ENCODE measurements at places on chromosomes 16 and 17.
A peak's percentile ranks its signal among the peaks of the same experiment; 100 is the strongest.

DNA sequence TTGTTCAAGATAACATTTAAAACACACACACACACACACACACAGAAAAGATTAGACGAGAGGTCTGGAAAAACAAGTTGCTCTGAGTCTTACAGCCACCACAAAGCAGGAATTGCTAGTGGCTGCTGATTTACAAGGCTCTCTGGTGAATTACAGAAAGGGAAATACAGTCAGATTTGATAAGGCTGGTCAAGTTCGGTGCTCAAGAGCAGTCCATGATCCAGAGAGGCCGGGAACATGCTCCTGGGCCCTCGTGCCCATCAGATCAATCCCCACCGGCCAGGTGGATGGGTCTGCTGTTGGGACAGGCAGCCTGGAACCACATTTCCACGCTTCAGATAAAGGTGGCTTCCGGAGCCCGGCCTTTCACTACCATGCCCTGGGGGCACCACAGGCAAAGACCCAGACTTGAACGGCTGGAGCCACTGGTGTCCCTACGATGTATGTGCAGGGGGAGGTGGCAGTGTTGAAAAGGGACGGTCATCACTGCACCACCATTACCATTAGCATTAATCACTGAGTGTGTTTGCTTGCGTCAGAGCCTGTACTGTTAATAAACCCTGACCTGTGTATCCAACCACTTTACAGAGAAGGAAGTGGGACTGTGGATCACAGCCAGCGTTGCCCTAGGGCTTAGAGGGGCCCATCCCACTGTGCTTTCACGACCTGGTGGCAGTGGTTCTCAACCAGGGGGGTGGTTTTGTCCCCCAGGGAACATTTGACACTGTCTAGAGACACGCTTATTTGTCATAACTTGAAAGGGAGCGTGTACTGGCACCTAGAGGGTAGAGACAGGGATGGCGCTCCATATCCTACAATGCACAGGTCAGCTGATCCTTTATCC lies 95.1 kb downstream of the XYLT1 start:
- DNase-seq: peak; percentile 29

DNA sequence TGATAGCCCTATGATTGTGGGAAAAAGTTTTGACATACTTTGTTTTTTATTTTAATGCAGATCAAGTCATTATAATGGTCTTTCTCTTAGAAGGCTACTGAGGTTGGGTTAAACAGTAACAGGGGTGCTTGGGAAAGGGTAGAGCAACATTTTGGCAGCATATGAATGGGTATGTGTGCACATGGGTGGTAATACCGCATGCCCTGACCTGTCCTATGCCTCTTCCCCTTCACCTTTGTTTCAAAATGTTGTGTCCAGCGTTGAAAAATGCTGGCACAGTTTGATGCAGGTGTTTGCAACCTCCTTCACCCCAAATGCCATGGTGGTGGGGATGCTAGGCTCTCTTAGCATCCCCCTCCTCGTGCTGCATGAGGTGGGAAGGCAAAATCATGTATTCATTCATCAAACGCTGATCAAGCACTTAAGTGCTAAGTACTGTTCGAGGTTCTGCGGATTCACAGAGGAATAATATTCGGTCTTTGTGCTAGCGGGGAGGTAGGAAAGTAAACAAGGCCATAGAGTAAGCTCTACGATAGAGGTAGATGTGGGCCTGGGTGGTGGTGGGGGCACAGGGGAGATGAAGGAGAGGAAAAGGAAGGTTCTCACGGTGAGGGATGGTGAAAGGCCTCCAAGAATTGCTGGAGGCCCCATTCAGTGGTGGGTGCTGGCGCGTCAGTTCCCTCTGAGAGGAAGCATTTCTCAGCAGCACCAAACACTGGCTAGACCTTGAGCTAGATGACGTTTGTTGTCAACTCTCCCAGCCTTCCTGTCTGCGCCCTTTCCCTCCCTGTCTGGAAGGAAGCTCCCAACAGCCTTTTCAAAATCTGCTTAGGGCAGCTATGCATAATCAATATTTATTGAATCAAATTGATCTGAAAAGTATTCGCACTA lies 13.3 kb upstream of the MARCHF10 start:
- no peak for DNase-seq

DNA sequence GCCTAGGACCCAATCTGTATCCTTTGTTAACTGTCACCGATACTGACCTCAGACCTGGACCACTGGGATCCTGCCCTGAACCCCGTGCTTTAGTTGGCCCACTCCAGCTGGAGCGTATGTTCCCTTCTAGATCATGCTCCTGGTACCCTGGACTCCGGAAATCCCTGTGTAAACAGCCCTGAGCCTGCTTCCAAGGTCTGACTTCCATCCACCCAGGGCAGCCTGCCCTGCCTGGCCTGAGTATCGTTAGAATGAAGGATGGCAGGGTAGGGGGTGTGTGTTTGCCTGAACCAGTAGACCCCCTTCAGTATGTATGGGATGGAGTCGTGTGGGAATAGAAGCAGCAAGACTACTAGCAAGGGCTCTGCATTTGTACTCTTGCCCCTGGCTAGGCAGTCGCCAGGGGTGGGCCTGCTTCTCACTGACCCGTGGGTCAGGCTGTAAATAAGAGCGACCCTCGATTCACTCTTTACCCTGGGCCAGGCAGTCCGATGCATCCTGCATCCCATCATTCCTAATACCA lies 691 bp upstream of the TMEM98 start:
- no peak for DNase-seq

DNA sequence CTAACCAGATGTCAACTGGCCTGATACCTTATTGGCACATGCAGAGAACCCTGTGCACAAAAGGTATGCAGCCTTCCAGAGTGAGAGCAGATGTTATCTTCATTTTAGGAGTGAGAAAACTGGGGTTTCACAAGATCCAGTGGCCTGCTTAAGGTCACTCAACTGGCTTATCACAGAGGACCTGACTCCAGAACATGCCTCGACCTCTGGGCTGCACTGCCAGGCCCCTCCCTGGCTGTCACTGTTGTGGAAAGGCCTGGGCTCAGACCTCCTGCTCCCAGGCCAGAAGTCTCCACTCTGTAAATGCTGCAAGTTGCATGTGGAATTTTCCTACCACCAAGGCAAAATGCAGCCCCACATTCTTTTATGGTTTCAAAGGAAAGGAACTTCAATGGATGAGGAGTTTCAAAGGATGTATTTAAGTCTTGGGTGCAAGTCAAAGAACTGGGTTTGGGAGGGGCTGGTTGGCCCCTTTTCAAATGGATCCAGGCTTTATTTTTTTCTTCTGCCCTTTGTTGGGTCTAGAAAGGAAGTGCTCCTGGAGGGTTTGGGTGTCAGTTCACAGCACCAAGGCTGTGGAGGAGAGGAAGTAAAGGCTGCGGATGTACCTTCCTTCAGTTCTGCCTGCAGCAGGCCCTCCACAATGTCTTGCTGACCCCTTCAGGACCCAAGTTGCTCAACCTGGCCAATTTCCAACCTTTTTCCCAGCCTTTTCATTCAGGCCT lies 30.4 kb upstream of the SMPD3 start:
- no peak for DNase-seq

GRCh38 chr17:21454441-21454840 lies 78.3 kb downstream of the KCNJ12 start:
- DNase-seq: no peak

- DNase-seq: no peak
Measured at GRCh38 chr17:859824-860195, 77.7 kb downstream of the MRM3 start.

DNA sequence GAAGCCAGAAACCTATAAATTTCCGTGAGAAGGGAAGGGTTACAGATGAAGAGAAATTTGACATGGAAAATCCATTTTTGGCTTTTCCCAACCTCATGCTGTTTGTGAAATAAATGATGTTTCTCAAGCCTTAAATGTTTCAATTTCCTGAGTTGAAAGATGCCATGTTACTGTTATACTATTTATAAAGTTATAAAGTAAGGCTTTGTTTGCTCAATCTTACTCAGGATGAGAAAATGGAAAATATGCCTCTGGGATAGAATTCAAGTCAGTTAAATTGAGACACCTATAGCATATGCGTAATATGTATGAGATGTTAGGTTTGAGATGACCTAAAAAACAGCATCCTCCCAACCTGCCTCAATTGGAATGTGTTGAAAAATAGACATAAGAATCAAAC lies 19.9 kb upstream of the FAM20A start:
- no peak for DNase-seq

- no peak for DNase-seq
Measured at GRCh38 chr17:10357768-10358167, 15.0 kb downstream of the MYH13 start.

- DNase-seq: no peak
Measured at GRCh38 chr16:31129568-31130335, 5.8 kb downstream of the PRSS8 start.

- no peak for DNase-seq
Measured at GRCh38 chr16:72711823-72712222, 336.1 kb downstream of the ZFHX3 start.

DNA sequence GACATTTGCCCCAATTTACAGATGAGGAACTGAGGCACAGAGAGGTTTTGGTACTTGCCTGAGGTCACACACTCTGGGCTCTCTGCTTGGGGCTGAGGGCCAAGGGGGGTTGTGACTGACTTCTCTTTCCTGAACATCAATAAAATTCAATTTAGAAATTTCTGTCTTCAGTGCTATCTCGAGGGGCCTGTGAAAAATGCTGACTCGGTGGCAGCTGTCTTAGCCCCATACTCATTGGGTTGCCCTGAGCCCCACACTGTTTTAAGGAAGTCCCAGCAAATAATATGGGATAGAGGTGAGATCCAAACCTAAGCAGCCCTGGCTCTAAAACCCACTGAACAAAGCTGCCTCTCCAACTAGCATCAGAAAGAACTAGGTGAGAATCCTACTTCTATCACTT lies 7.0 kb upstream of the BRCA1 start:
- DNase-seq: no peak

- no peak for DNase-seq
Measured at GRCh38 chr16:1740781-1741490, 30.4 kb downstream of the NME3 start.

GRCh38 chr17:78128551-78129350 lies at the start of gene TMC6:
TMC6 (minus strand) TSS chr17:78128755; CDS start chr17:78126832, 1,923 bp downstream.
- DNase-seq: peak; percentile 54

DNA sequence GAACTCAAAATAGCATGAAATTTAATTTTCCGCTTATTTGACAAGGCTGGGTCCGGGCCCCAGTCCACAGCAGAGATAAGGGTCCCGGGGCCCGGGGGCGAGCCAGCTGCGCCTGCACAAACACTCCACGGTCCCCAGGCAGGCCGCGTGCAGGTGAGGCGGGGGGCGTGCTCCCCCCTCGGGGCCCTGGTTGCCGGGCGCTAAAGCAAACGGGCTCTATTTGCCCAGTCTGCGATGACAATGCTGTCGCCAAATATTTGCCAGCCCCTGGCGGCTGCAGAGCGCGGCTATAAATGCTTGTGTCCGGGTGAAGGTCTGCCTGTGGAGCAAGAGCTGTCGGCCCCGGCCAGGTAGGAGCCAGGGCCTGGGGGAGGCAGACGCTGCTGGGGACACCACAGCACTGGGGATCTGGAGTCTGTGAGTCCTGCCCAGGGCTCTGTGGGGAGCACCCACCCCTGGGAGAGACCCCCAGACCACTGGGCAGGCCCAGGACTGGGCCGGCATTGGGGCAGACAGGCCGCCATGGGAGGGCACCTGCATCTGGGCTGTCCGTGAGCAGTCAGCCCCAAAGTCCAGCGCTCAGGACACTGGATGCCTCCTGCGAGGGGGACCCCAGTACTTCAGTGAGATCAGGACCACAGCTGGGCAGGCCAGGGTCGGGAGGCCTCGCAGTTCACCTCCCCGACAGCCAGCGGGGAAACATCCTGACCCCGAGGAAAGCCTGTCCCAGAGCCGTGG lies at the start of gene PERCC1:
PERCC1 (plus strand) TSS at position 320 of the 738 bp plus-strand sequence. CDS start 1,516 bp downstream, outside the sequence.
- DNase-seq: peak; percentile 81

- DNase-seq: no peak
Measured at GRCh38 chr16:74070237-74070636, 226.4 kb upstream of the PSMD7 start.

DNA sequence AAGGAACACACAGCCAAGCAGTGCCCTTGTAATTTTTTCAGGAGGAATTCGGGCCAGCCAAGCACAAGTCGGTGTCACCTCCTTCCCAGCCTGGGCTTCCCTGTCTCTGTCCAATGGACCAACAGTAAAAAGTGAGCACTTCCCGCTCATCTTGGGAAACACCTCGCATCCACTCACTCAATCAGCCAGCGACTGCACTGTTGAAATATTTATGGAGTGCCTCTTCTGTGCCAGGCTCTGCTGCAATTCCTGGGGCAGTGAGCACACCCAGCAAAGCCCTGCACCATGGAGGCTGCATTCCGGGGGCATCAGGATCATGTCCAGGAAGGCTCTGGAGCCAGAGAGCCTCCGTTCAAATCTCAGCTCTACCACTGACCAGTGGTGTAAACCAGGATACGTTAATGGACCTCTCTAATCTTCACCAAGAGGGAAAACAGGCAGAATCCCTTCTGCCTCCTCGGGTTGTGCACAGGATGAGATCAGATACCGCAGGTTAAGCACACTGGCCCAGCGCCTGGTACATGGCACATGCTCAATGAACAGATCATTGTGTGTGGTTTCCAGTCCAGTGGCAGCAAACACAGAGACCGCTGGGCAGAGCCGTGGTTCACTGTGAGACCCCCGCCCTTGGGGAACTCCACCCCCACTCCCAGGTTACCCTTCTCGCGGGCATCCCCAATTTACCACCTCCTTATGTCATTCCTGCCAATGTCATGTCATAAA lies 194.3 kb downstream of the ZNF423 start:
- no peak for DNase-seq

- no peak for DNase-seq
Measured at GRCh38 chr17:67646472-67646871, 71.3 kb upstream of the NOL11 start.

- DNase-seq: no peak
Measured at GRCh38 chr17:76500074-76500746, 1.0 kb downstream of the RHBDF2 start.

DNA sequence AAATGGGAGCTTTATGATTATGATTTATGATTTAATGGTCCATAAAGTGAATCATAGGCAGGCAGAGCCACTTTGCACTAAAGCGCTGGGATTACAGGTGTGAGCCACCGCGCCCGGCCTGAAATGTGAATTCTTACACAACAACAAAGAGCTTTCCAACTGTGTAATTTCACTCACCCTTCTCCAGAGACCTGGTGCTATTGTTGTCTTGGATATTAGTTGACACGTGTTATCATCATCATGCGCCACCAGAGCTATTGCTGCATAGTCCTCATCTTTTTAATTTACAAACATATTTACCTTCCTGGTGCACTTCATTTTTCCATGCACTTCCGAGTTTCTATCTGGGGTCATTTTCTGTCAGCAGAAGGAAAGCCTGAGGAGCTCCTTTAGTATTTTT lies 4.8 kb upstream of the UTS2R start:
- DNase-seq: peak; percentile 48

DNA sequence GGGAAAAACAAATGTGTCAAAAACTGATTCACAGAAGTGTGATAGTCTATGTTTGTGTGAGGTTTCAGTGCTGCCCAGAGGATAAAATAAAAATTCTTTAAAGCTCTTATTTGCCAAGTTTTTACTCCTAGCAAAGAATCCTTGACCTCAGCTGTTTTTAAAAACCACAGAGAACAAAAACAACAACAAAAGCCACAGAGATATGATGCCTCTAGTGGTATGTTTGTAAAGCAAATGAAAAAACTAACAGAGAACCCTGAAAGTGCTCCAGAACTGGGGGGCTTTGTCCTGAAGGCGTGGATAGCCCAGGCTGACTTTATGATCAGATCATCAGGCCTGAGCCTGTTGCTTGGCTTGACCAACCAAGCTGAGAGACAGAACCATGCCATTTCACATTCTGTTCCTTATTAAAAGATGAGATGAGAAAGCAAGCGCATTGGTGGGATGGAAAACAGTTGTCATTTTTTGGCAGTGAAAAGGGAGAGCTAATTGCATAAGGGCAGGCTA lies 411.0 kb downstream of the CPPED1 start:
- no peak for DNase-seq

Data from NCI-H2081 (cell line).